ENCODE measurements at places on chromosomes 6 and 20.

- no peak for DNase-seq
These were observed 560.4 kb upstream of the SYNCRIP start for GRCh38 chr6:86203044-86203443.

DNA sequence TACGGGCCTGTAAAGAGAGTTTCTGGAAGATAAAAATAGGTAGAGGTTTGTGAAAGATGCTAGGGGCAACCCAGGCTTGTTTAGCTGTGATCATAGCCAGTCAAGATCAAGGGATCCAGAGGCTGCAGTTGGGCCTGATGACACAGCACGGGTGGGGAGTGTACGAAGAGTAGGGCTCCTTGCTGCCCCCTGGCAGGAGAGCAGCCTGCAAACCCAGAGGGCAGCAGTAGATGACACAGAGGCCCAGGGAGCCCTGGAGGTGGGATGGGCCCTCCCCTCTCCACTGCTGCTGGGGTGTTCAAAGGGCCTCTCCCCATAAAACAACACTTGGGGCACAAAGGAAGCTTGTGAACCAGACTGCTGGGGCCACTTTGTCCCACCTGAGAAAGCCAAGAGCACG lies 47.2 kb downstream of the VEGFA start:
- DNase-seq, result no peak

DNA sequence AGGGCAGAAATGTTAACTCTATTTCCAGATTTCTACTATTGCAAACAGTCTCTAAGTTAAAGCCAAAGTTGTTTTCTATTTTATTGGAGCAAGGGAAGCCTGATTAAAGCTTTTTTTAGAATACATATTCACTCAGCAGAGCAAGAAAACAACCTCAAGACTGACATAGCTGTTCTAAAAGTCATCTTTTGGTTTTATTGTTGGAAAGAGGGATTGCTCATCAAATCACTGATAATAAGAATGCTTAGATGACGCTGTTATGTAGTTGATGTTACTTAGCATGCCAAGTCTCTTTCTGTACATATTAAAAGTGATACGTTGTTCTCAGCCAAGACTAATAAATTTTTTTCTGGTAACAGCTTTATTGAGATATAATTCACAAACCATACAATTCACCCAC lies 172.6 kb upstream of the LAMA2 start:
- no peak for DNase-seq

GRCh38 chr6:31580807-31581433 lies 1.3 kb downstream of the LTB start:
- peak; percentile 92 for DNase-seq

GRCh38 chr6:47197682-47198640 lies 111.7 kb downstream of the TNFRSF21 start:
- no peak for DNase-seq

DNA sequence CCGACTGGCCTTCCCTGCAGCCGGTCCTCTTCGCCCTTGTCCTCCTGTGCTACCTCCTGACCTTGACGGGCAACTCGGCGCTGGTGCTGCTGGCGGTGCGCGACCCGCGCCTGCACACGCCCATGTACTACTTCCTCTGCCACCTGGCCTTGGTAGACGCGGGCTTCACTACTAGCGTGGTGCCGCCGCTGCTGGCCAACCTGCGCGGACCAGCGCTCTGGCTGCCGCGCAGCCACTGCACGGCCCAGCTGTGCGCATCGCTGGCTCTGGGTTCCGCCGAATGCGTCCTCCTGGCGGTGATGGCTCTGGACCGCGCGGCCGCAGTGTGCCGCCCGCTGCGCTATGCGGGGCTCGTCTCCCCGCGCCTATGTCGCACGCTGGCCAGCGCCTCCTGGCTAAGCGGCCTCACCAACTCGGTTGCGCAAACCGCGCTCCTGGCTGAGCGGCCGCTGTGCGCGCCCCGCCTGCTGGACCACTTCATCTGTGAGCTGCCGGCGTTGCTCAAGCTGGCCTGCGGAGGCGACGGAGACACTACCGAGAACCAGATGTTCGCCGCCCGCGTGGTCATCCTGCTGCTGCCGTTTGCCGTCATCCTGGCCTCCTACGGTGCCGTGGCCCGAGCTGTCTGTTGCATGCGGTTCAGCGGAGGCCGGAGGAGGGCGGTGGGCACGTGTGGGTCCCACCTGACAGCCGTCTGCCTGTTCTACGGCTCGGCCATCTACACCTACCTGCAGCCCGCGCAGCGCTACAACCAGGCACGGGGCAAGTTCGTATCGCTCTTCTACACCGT lies 6.1 kb downstream of the UBD start:
- DNase-seq, result peak; percentile 60

DNA sequence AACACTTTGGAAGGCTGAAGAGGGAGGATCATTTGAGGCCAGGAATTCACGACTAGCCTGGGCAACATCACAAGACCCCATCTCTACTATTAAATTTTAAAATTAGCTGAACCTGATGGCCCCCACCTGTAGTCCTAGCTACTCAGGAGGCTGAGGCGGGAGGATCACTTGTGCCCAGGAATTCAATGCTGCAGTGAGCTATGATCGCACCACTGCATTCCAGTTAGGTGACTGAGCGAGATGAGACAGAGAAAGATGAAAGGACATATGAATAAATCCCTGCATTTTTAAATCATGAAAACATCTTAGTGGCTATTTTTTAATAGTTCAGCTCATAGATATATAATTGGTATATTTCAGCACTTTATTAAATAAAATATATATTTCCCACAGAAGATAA lies 93.8 kb downstream of the GPR63 start:
- DNase-seq, result no peak

DNA sequence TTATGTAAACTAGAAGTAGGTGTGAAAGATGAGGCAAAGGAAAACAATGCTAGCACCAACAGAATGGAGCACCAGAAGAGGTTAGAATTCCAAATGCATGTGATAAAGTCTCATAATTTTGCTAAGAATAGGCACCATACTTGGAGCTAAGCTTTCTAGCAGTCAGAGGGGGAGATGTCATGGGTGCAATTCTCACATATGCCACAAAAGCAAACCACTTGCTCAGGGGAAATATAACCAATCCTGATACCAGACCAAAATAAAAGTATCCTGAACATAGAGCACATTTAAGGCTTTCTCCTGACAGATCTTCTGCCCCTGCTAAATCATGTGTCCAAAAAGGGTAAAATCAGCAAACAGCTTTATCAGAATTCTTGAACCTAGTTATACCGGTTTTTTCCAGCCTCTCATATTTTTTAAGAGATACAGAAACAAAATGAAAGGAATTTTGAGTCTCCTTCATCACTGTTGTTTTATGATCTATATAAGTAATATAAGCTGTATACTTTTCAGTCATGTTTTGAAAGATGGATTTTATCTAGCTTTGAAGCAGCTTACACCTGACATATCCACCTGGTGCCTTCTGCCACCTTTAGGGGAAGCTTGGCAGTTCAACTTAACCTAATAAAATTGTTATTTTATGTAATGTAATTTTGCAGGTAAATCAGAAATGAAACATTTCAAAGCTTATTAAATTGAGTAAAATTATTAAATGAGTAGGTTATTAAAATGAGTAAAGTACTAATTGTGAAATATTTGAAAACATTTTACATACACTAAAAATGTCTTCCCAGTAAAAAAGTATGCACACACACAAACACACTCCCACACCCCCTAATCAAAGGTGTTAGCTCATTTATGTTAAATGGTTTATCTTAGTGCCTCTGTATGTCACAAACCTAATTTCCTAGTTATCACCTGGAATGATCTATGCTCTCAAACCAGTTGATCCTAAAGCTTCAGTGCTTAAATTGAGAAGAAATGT lies 2.8 kb downstream of the SPO11 start:
- DNase-seq, result no peak

DNA sequence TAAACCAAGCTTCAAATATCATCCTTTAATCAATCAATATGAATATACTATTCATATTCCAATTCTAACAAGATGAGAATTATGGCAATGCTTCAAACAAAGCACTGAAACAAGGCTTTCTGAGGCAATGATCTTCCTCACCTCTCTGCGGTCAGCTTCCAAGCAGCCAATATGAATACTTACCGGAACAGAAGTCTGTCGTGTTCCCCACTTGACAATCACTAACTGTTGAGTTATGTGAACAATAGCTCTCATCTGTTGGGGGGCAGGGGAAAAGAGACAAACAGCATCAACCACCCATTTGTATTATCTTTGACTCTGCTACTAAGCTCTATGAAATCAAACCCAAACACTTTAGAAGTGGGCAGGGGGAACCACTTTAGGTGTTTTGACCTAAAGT lies 4.5 kb downstream of the CD164 start:
- no peak for DNase-seq

DNA sequence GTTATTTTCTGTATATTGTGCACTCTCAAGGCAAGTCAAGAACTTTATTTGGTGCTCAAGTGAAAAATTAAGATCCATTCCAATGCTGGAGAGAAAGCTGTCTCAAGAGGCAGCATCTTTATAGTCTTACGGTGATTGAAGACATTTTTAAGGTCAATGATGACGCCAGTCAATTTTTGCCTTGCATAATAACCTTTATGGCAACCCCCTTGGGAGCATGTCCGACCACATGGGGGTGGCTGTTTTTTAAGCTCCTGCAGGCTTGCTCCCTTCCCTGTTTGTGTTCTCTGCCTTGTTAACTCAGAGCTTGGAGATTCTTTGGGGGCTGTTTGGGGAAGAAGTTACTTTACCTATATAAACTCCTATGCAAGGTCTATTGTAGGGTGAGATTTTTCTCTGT lies 109.6 kb upstream of the FERMT1 start:
- DNase-seq, result no peak

- peak; percentile 53 for DNase-seq
These were observed 179.5 kb downstream of the ZFP64 start for GRCh38 chr20:52012079-52012478.

- DNase-seq, result no peak
These were observed 217.2 kb upstream of the PRDM1 start for GRCh38 chr6:105868823-105869460.

All from muscle of leg (tissue), 16 donors.